Right forelimb (tissue), 1 donor: ENCODE measurements at places on chromosomes 6 and 20.

- DNase-seq: peak; percentile 77
Observed at GRCh38 chr6:52551483-52552277, 25.2 kb downstream of the TRAM2 start.

GRCh38 chr6:135858931-135859330 lies 7.4 kb downstream of the PDE7B start:
- no peak for DNase-seq

DNA sequence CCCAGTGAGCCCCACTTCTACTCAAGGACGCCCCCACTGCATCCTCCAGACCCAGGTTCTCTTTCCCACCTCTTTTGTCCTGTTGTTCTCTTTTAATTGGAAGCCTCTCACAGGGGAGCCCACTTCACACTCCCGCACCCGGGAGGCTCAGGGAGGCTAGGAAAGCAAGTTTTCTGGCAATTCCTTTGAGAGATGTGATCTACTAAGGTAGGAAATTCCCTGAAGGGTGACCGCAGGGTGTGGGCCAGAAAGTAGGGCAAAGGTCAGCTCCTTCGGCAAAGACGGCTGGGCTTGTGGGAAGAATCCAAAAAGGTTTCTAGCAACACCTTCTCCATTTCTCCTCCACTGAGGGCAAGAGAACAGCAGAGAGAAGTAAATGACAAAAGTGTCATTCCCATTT lies 98.1 kb upstream of the PTPN1 start:
- DNase-seq: no peak

GRCh38 chr6:122459240-122459639 lies 12.4 kb downstream of the SERINC1 start:
- no peak for DNase-seq

DNA sequence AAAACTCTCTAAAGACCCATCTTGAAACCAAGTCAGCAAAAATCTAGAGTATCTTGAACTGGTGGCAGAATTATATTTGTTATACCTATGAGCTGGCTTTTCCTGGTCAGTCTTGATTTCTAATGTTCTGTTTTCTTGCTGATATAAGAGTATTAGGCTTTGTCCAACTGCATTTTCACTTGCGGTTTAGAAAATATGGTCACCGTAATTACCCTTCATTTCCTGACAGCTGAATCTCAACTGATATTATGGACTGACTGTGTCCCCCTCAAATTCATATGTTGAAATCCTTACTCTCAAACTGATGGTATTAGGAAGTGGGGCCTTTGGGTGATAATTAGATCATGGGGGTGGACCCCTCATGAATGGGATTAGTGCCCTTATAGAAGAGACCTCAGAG lies 72.1 kb downstream of the TXLNB start:
- DNase-seq: no peak

- no peak for DNase-seq
Observed at GRCh38 chr6:105223242-105223641, 43.4 kb upstream of the POPDC3 start.

GRCh38 chr6:54697424-54697823 lies 149.1 kb upstream of the FAM83B start:
- no peak for DNase-seq
